ENCODE measurements at places on chromosomes 16 and 17. TPM values are rescaled to one million over a fixed set of nuclear protein-coding genes. Genes with fewer than 3 reads are reported as not detected.

DNA sequence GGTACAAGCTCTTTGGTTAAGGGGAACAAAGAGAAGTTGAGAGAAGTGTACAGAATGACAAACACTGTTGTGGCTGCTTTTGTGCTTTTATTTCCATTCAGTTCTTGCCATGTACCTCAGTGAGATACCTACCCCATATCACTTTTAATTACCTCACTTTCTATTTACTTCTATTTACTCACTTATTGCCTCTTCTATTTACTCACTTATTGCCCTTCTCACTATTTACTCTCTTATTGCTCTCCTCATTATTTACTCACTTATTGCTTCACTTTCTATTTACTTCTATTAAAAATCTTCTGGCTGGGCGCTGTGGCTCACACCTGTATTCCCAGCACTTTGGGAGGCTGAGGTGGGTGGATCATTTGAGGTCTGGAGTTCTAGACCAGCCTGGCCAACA, 41.9 kb downstream of the MBTD1 start:
- H3K4me3 ChIP-seq: no peak overlapping the region
- H3K4me1 ChIP-seq: no peaks in the 10 kb centered on the region
- no peak overlapping the region for H3K27ac ChIP-seq
- H3K36me3 ChIP-seq: peaks cover 61% of the 10 kb centered on the region
- no peak for DNase-seq

- no peak overlapping the region for H3K27ac ChIP-seq
- H3K36me3 ChIP-seq: no peaks in the 10 kb centered on the region
- no peak overlapping the region for H3K4me3 ChIP-seq
- no peaks in the 10 kb centered on the region for H3K27me3 ChIP-seq
Measured at GRCh38 chr16:86044241-86044671, 145.3 kb downstream of the IRF8 start.

EFNB3 gene
- not detected for total RNA-seq

RAMP2 gene
- not detected for total RNA-seq

RPTOR gene
- total RNA-seq: 30.6 TPM

DRC3 gene
- not detected for total RNA-seq
